ENCODE measurements at places on chromosomes 11 and 22. TPM values are rescaled to one million over a fixed set of nuclear protein-coding genes. Genes with fewer than 3 reads are reported as not detected.

GRCh38 chr22:29152954-29153719 lies 52.6 kb upstream of the EMID1 start:
- H3K27ac ChIP-seq, result no peak overlapping the region
- no peaks in the 10 kb centered on the region for H3K27me3 ChIP-seq
- no peaks in the 10 kb centered on the region for H3K36me3 ChIP-seq
- H3K4me3 ChIP-seq, result no peak overlapping the region
- H3K4me1 ChIP-seq, result peaks cover 7% of the 10 kb centered on the region

GRCh38 chr11:73612601-73613140 lies 14.8 kb upstream of the FAM168A start:
- no peak overlapping the region for H3K27ac ChIP-seq
- H3K4me3 ChIP-seq, result no peak overlapping the region

Gene SYCE3
- polyA plus RNA-seq, result 1.9 TPM

- no peak overlapping the region for H3K27ac ChIP-seq
- no peak overlapping the region for H3K4me3 ChIP-seq
- H3K36me3 ChIP-seq, result no peaks in the 10 kb centered on the region
- H3K4me1 ChIP-seq, result peaks cover 3% of the 10 kb centered on the region
- no peak for DNase-seq
- no peaks in the 10 kb centered on the region for H3K27me3 ChIP-seq
These were observed 146.0 kb downstream of the OPCML start for GRCh38 chr11:133386262-133386661.

DNA sequence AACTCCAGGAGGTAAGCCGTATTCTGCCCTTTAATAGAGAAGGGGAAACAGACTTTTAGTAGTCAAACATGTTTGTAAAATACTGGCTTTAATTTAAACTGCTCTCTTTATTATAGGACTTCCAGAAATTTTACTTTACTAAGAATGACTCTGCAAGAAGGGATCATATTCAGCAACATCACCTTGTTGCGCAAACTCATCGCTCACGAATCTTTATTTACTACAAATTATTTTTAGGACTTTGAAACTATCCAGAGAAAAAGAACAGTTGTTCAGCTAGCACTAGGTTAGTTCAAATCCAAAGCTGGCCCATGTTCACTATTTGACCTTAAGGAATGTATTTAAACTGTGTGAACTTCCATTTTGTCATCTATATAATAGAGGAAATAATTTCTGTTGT lies 498.3 kb upstream of the TENM4 start:
- H3K4me1 ChIP-seq, result no peaks in the 10 kb centered on the region
- H3K27me3 ChIP-seq, result no peaks in the 10 kb centered on the region
- H3K36me3 ChIP-seq, result no peaks in the 10 kb centered on the region
- H3K4me3 ChIP-seq, result no peak overlapping the region
- no peak overlapping the region for H3K27ac ChIP-seq

DNA sequence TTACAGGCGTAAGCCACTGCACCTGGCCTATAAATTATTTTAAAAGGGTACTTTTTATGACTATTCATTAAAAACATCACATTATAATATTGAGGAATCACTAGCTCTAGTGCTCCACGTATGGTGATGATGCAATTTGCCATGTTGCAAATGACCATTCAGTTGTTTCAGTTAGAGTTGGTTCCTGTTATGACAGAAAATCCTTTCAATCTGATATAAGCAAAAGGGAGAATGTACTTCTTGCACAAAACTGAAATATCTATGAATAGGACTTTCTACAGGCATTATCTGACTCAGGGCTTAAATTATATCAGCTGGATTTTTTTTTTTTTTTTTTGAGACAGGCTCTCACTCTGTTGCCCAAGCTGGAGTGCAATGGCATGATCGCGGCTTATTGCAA lies 45.6 kb upstream of the RRM1 start:
- H3K27ac ChIP-seq, result no peak overlapping the region
- no peak overlapping the region for H3K4me3 ChIP-seq
- H3K27me3 ChIP-seq, result no peaks in the 10 kb centered on the region
- DNase-seq, result no peak

DNA sequence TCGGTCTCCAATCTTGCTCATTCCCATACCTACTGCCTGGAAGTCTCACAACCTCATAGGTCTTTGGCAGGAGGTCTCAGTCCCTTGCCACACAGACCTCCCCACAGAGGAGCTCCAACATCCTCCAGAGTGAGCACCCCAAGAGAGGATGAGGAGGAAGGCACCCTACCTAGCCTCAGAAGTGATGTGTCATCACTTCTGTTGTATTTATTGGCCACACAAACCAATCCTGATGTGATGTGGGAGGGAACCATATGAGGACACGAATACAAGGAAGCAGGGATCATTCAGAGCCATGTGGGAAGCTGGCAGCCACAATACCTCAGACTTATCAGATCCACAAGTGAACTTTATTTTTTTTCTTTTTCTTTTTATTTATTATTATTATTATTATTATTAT lies 9.0 kb upstream of the UPK2 start:
- H3K4me1 ChIP-seq, result no peaks in the 10 kb centered on the region
- H3K27ac ChIP-seq, result no peak overlapping the region
- no peaks in the 10 kb centered on the region for H3K27me3 ChIP-seq
- no peak for DNase-seq
- H3K4me3 ChIP-seq, result no peak overlapping the region
- H3K36me3 ChIP-seq, result no peaks in the 10 kb centered on the region

Gene DBX1
- 0.05 TPM for polyA plus RNA-seq

DNA sequence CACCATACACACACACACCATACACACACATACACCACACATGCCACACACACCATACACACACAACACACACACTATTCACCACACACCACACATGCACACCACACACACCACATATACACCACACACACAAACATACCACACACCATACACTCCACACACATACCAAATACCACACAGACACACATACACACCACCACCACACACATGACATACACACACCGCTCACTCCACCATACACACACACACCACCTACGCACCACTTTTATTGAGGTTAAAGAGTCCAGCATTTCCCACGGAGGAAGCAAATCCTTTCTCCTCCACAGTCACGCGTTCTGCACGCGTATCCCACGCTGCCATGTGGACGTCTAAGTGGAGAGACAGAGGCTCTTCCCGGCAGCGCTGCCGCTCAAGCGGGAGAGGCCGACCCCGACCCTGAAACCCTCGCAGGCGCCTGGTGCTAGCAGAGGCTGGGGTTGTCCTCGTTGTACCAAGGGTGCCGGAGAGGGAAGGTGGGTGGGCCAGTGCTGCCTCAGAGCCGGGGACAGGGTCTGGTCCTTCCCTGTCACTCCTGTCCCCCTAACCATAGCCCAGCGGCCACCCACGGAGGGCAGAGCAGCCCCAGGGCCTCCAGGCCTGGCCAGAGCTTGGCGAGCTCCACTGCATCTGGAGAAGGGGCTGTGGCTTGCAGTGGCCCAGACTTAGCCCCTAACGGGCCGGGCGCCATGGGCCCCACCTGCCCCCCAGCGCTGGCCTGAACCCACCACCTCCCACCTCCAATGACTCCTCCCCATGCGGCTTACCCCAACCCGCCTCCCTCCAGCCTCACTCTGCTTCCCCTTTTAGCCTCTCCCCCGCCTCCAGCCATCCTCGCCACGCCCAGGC lies 1495.0 kb downstream of the BRD1 start:
- no peaks in the 10 kb centered on the region for H3K27me3 ChIP-seq
- no peak overlapping the region for H3K27ac ChIP-seq
- no peak overlapping the region for H3K4me3 ChIP-seq
- H3K36me3 ChIP-seq, result no peaks in the 10 kb centered on the region
- no peaks in the 10 kb centered on the region for H3K4me1 ChIP-seq

DNA sequence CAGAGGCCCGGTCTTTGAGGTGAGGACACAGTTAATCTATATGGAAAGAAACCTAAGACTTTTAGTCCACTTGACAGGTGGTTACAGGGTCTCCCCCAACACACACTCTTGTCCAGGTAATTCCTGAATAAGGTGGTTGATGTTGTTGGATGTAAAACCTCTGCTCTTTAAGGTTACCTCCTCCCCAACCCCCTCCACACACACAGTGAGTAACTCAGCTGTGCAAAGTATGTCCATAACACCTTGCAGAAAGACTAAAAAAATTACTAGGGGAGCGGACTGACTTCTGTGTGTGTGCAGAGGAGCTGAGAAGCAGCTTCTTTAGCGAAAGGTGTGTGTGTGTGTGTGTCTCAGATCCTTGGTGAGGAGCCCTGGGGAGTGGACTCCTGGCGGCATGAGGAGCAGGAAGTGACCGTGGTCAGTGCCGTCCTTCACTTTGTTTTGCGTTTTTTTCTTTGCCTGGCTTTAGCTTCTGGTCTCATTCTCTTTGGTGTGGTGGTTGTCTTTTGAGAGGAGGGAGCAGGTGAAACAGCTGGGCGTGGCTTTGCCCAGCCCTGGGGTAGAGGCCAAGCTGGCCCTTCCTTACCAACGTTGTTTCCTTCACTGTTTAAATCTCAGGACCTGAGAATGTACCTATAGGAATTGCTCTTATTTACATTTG lies 1.7 kb downstream of the ZBED4 start:
- H3K36me3 ChIP-seq, result no peaks in the 10 kb centered on the region
- peak overlapping the region; percentile 91 for H3K4me3 ChIP-seq
- H3K27ac ChIP-seq, result no peak overlapping the region
- peaks cover 6% of the 10 kb centered on the region for H3K4me1 ChIP-seq
- no peak for DNase-seq
- H3K27me3 ChIP-seq, result peaks cover 18% of the 10 kb centered on the region

Gene WBP2NL
- not detected for polyA plus RNA-seq

Gene TIGD3
- polyA plus RNA-seq, result 1.1 TPM

DNA sequence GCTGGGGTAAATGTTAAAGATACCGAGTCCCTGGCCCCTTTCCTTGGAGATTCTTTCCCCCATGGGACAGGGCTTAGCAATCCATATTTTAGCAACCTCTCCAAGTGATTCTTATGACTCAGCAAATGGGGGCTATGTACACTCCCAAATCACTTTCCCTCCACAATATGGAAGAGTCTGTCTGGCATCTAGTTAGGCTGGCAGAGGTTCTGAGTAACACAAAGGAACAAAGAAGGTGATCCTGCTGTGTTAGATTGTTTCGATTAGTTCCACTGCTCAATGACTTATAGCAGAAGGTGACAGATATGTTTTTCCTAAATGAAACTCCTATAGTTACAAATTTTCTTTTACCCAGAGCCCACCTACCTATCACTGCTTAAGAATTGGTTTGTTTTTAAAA lies 154.0 kb upstream of the SYT13 start:
- no peak overlapping the region for H3K4me3 ChIP-seq
- peaks cover 4% of the 10 kb centered on the region for H3K4me1 ChIP-seq
- DNase-seq, result no peak
- H3K27ac ChIP-seq, result no peak overlapping the region

GRCh38 chr22:37544955-37545702 lies 15.2 kb upstream of the CDC42EP1 start:
- peaks cover 7% of the 10 kb centered on the region for H3K4me1 ChIP-seq
- H3K27ac ChIP-seq, result peak overlapping the region; percentile 49
- H3K4me3 ChIP-seq, result peak overlapping the region; percentile 57
- no peaks in the 10 kb centered on the region for H3K36me3 ChIP-seq
- H3K27me3 ChIP-seq, result no peaks in the 10 kb centered on the region
- peak; percentile 61 for DNase-seq

- H3K4me3 ChIP-seq, result no peak overlapping the region
- no peaks in the 10 kb centered on the region for H3K4me1 ChIP-seq
- H3K36me3 ChIP-seq, result no peaks in the 10 kb centered on the region
- no peak for DNase-seq
- no peak overlapping the region for H3K27ac ChIP-seq
- H3K27me3 ChIP-seq, result no peaks in the 10 kb centered on the region
These were observed 33.8 kb upstream of the FBLN1 start for GRCh38 chr22:45468872-45469271.

DNA sequence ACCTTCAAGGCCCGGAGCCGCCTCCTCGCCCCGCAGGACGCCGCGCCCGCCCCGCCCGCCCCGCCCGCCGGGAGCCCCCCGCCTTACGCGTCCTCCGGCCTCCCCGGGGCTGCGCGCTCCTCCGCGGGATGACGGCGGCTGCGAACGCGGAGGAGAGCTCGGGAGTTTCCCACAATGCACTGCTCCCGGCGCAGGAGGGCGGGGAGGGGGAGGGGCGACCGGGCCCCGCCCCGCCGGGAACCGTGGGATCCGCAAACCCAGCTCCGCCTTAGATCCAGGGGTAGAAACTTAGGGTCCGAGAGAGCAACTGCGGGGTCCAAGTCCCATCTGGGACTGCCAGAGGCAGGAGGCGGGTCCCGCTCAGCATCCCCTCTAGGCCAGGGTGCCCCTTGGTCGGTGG lies at the start of gene CEND1:
TSS of gene CEND1 (minus strand) at position 148 of the 400 bp plus-strand sequence. CDS start 1,514 bp downstream, outside the sequence.
- peak within 1 kb of the TSS; percentile 11 for H3K4me3 ChIP-seq
- no peaks in the 10 kb centered on the region for H3K27me3 ChIP-seq
- H3K4me1 ChIP-seq, result peaks cover 18% of the 10 kb centered on the region
- DNase-seq, result no peak

DNA sequence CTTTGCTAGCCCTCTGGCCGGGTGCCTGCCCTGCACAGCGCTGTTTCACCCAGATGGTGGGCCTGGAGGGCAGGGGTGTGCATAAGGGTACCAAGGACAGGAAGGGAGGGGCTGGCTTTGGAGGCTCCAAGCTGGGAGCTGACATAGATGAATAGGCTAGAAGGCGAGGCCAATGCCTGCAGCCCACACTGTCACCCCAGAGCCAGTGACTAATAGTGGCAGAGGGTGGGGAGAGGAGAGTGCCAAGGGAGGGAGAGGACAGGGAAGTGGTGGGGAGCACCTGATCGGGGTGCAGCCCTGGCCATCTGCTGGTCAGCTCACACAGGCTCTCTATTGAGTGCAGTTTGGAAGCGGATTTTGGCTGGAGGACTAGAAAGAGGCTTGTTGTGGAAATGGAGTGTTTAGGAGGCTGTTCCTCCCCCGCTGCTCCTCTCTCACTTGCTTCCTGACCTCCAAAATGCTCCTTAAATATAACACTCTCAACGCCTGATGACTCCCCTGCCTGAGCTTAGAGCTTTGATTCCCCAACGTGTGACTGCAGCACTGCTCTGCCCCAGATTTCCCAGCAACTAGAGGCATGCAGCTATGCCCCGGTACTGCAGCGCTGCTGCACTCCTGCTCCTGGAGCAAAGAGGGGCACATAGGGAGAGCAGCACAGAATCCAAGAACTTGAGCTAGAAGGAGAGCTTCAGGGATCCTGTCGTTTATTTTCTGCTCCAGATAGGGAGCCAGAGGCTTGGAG lies 89.2 kb downstream of the GRAMD1B start:
- H3K4me3 ChIP-seq, result no peak overlapping the region
- no peaks in the 10 kb centered on the region for H3K27me3 ChIP-seq
- H3K36me3 ChIP-seq, result no peaks in the 10 kb centered on the region
- H3K4me1 ChIP-seq, result peaks cover 15% of the 10 kb centered on the region
- H3K27ac ChIP-seq, result no peak overlapping the region
- peak; percentile 52 for DNase-seq

DNA sequence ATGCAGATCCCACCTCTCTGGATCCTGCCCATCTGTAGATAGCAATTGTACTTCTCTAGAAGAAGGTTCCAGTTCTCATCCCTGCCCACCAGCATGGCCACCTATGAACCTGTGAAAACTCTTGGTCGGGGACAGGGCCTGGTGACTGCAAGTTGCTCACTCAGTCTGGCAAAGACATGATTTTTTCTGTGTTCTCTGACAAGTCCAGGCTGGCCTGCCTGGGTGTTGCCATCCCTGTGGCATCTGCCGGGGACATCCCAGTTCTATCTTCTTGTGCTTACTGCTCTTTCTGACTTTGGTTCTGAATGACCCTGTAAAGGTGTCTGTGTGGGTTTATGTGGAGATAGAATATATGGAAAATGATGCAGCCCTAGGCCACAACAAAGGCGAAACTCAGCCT lies 545.8 kb downstream of the INSC start:
- H3K4me3 ChIP-seq, result no peak overlapping the region
- H3K4me1 ChIP-seq, result no peaks in the 10 kb centered on the region
- H3K36me3 ChIP-seq, result no peaks in the 10 kb centered on the region
- no peak for DNase-seq
- no peaks in the 10 kb centered on the region for H3K27me3 ChIP-seq
- H3K27ac ChIP-seq, result no peak overlapping the region

- no peak overlapping the region for H3K4me3 ChIP-seq
- no peak overlapping the region for H3K27ac ChIP-seq
- no peaks in the 10 kb centered on the region for H3K36me3 ChIP-seq
These were observed 19.9 kb upstream of the MUC5B start for GRCh38 chr11:1202776-1203504.
